ENCODE measurements at places on chromosomes 11 and 22.

GRCh38 chr11:130183878-130184610 is 24.5 kb downstream of the ST14 start:
- DNase-seq = no peak

- DNase-seq = no peak
Observed at GRCh38 chr11:11929920-11930319, 78.5 kb downstream of the DKK3 start.

DNA sequence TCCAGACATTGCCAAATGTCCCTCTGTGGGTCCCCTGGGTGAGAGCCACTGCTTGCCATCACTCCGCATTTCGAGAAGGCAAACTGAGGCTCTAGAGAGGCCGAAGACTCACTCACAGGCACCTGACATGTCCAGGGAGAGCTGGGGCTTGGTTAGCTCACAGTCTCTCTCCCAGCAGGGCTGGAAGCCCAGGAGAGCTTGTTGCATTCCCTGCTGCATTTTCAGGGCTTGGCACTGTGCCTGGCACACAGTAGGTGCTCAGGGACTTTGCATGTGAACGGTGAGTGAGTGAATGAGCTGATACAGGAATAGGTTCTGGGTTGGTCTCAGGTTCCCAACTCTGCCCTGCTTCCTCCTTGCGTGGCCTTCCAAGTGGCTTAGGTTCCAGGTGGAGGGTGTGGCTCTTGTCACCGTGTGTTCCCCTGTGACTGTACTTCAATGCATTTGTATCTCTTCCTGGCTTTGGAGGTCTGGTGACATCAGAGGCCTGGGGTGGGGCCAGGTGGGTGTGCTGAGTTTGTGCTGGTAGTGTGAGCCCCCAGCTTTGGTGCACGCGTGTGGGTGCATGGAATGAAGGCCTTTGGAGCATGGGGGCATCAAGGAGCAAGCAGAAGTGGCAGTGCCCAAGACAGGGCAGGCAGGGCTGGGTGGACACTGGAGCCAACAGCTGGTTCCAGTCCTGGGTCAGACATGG is 18.4 kb upstream of the SMIM38 start:
- no peak for DNase-seq

DNA sequence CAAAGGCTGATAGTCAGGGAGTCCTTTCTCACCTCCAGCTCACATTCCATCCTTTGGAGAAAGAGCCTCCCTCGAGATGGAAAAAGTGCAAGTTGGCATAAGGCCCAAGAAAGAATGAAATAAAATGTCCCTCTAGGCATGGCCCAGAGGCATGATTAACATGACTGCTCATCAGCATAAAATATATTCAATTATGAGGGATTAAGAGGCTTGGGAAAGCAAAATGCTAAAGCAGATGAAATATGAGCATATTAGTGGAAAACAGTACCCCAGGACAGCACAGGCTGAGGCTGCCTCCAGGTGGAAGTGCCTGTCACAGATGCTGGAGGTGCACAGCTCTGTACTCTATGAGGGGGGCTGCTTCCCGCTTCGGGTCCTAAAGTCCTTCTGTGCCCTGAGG is 347.8 kb upstream of the PLET1 start:
- DNase-seq = no peak

GRCh38 chr11:58617976-58618557 is 4.4 kb upstream of the CNTF start:
- no peak for DNase-seq

GRCh38 chr11:37306563-37306962 is 708.5 kb upstream of the RAG2 start:
- no peak for DNase-seq

DNA sequence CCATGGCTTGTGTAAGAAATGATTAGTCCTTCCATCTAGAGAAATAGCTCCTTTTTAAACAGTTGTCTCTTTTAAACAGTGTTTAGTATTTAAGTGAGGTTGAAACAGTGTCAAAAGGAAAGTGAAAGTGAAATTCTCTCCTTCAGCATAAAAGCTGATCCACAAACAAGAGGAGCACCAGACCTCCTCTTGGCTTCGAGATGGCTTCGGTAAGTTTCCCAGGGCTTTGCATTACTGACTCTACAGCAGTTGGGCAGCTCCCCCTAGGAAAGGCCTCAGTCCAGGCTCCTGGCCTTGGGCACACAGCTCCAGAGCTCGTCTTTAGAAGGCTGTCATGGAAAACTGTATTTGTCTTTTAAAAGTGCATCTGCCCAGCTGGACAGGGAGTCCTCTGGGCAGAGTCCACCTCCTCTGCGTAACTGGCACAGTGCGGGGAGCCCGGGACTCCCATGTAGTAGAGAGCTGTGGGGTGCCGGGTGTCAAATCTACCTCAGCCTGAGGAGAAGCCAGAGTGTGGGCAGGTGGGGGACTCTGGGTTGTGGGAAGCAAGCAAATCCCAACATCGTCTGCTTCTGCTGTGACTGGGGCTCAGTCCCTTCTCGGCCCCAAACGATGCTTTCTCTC is at the start of gene PLAAT4:
TSS of gene PLAAT4 (plus strand) at position 140 of the 624 bp plus-strand sequence. CDS start at position 201, 61 bp downstream.
- DNase-seq = peak; percentile 37

DNA sequence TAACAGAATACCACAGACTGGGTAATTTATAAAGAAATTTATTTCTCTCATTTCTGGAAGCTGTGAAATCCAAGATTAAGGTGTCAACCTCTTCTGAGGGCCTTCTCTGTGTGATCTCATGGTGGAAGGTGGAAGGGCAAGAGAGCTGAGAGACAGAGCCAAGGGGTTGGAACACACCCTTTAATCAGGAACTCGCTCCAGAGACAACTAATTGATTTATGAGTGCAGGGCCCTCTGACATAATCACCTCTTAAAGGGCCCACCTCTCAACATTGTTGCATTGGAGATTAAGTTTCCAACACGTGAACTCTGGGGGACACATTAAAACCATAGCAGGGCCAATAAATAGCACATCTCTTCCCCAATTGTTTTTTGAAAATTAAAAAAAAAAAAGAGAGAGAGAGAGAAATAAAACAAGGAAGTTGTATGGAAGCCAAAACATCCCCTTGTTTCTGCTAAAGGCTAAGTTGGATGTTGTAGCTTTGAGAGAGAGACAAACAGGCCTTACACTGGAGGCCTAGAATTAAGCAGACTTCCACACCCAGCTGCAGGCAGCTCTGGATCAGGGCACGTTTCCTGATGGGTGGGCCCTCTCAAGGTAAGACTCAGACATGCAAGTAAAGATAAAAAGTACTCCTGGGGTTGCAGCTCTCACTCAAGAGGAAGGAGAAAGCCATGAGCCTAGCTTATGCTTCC is 64.1 kb upstream of the BIRC3 start:
- DNase-seq = no peak

DNA sequence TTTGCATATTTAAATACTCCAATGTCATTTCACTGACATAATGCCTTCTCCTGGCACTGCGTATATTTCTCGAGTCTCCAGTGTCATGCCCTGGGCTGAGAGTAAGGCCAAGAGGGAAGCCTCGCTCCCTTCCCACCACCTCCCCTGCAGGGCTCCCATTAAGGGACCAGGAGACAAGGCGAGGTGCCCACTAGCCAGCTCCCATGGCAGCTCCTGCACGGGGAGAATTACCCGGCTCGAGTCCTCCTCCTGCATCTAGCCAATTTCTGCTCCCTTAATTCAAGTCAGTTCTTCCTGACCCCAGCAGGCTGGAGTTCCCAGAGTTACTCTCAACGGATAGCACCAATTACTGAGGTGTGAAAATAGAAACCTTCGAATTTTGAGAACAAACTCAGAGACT is 31.9 kb downstream of the OPCML start:
- no peak for DNase-seq

DNA sequence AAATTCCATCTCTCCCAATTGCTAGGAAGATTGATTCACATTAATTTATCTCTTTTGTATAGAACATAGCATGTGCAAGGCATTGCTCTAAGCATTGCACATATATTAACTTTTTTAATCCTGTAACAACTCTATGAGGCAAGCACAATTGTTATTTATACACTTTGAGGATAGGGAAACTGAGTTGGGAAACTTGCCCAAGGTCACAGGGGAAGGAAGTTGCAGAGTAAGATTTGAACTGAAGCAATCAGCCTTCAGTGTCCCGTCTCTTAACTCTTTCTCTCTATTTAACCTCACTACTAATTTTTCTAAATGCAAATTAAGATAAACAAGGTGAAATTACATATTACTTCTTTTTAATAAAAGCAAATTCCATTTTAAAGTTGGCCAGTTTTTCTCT is 22.2 kb downstream of the OR56B4 start:
- DNase-seq = no peak

DNA sequence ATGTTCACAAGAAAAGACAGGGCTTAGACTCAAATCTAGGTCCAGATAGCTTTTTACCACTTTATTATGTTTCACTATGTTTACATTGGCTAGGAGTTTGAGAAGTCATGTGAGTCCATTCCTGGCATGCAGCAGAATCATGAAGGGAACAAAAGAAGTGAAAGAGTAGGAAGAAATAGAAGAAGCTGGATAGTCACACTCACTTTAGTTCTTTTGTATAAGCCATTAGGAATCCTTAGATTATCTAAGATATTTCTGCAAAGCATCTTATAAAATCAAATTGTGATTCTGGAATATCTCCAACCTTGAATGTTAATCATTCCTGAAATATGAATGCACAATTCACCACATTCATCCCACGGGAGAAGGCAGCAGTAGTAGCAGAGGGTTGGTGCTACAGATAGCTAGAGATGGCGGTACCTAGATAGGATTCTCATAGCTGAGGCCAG is 31.9 kb downstream of the MAML2 start:
- no peak for DNase-seq

- no peak for DNase-seq
Observed at GRCh38 chr11:7890417-7891172, 40.5 kb downstream of the OR10A6 start.

DNA sequence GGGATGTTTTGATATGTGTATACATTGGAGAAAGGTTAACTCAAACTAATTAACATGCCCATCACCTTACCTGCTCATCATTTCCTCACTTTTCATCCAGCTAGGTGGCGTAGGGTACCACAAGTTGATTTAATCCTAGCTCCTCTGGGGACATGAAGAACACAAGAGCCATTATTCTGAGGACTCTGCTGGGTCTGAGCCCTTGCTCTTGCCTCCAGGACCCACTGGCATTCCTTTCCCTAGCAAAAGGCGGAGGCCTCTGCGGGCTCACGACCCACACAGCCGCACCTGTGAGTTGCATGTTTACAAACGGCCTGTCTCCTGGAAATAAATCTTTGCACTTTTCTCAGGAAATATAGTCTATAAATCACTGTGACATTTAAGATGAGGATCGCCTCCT is 871.9 kb downstream of the TBC1D22A start:
- no peak for DNase-seq

GRCh38 chr11:129320494-129320893 is 55.2 kb upstream of the BARX2 start:
- DNase-seq = no peak

DNA sequence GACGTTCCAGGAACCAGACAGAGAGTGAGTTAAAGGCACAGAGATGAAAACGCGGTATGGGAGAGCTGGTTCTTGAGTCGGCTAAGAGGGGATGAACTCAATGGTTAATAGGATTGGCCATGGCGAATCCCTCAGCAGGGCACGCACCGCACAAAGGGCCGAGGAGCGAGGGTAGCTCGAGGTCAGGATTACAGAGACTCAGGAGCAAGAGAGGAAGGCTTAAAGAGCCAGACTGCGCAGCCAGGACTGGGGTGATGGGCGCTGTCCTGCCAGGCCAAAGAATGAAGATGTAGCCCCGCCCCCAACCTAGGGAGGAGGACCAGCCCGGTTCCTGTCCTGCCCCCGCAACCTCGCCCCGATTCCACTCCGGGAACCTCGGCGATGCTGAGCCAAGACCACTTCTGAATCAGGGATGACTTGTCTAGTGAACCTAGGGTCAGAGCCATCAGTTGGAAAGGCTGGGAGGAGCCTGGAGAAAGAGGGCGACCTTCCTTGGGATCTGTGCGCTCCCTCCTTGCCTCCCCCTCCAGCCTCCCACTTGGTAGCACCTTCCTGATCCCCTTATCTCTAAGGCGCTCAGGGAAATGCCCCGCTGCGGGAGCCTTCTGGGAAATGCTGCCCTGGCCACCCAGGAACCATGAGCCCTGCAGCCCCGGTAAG is at the start of gene PLEKHB1:
TSS of gene PLEKHB1 (plus strand) at position 610 of the 660 bp plus-strand sequence. CDS start at position 638, 28 bp downstream.
- no peak for DNase-seq

GRCh38 chr11:116263019-116263418 is 509.8 kb downstream of the BUD13 start:
- no peak for DNase-seq

GRCh38 chr22:45799291-45799690 is 127.7 kb downstream of the ATXN10 start:
- DNase-seq = no peak

- no peak for DNase-seq
Observed at GRCh38 chr22:50540381-50540780, 5.3 kb upstream of the KLHDC7B start.

GRCh38 chr22:46551321-46551720 is 13.9 kb upstream of the CELSR1 start:
- no peak for DNase-seq

DNA sequence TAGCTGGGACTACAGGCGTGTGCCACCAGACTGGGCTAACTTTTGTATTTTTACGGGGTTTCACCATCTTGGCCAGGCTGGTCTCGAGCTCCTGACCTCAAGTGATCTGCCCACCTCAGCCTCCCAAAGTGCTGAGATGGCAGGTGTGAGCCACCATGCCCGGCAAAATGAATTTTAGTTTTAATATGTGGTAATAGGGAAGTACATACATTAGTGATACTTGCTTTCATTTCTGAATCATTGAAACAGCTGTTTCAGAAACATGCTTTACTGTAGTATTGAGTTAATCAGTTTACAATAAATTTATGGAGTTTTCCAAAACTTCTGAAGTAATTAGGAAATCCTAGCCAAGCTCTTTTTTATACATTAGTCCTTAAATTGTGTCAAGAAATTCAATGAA is 15.6 kb downstream of the PCF11 start:
- DNase-seq = no peak

- no peak for DNase-seq
Observed at GRCh38 chr11:131615611-131616010, 245.2 kb downstream of the NTM start.

DNA sequence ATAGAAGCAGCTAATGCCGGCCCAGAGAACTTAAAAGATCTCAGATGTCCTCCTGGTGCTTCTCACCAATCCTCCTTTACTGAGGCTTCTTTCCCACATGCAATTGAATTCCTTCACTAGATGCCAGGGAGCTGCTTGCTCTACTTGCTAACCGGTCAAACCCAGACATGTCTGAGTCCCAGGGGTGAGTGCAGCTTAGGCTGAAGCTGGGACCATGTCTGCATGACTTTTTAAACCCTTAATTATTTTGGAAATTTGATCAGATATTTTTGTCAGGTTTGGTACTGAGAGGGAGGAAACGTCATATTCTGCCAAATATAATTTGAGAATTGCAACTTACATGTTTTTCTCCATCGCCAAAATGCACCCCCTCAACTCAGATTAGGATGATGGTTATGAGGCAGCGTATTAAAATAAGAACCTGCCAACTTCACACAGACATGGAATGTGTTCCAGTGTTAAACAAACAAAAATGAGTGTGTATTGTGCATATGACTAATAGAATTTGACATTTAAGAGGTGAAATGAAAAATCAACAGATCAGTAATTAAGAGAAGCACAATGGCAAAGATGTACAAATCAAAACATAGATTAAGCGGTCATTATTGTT is 529.5 kb downstream of the ETS1 start:
- DNase-seq = no peak

Measured in CD4-positive, alpha-beta T cell treated with Interferon gamma for 1 hour (primary cell).